ENCODE measurements at places on chromosomes 11 and 22.
A peak's percentile ranks its signal among the peaks of the same experiment; 100 is the strongest.

DNA sequence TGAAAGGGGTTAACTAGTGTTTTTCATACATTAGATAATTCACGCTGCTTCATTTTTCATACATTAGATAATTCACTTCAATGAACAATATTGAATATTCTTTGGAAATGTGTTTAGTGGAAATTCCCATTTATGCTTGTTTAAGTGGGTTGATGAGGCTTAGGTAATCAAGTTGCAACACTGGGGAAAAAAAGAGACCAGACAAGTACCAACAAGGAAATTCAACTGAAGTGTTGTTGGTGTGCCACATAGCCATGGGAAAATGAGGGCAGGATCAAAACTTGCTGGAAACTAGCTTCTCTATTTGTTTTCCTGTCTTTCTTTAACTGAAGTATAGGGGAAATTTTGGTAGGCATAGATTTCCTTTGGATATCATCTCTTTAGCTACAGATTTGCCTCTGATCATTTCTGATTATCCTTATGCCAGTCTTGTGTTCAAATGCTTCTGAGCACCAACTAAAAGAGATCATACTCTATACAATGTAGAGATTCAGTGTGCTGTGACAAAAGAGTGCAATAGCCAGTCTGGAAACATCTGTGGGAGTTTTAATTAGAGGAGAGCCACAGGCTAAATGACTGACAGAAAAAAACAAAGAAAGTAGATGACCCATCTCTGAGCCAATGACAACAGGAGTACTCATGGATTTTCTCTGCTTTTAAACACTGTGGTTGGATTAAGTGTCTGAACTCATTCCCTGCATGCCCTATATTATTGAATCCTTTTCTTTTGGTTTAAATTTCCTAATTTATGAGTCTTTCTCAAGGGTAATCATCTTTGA is 67.6 kb upstream of the CTSC start:
- no peak for DNase-seq

DNA sequence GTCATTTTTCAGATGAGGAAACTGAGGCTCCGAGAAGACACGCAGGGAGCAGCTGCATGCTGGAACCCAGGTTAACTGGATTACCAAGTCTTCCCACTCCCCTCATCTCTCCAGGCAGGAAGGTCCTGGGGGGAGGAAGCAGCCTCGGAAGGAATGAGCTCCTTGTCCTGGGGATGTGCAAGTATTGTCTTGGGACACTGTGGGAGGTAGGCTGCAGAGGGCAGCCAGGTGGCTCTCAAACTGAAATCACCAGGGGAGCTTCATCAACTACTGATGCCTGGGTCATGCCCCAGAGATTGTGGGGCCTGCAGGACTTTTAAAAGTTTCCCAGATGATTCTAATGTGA is 7.6 kb downstream of the GDPD5 start:
- DNase-seq: no peak

DNA sequence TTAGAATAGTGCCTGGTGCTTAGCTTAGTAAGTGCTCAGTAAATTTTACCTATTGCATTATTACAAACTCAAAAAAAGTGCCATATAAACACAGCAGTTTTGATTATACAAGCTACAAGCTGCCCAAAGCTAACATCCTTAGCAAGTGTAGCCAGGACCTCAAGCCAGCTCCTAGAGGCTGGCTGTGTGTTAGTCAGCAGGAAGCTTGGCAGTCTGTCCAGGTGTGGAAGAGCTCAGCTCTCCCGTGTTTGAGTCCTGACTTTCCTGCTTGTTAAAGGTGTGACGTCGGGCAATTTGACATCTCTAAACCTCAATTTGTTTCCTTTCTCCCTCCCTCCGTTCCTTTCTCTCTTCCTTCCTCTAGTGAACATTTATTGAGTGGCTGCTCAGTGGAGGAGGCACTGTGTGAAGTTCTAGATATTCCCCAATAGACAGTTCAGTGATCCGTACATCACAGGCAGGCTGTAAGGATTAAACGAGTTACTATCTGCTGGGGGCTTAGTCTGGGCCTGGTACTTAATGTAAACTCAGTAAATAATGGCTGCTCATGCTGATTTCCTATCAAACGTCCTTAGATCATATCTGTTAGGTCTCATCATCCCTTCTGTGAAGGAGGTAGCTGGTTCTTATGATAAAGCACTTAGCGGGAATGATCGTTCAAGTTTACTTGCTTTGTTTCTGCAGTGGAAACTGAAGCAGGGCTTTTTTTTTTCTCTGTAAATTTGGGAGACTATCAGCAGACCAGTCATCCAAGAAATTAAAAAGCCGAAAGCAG is 68.7 kb downstream of the PRR5L start:
- DNase-seq: no peak

- peak; percentile 13 for DNase-seq
Measured at GRCh38 chr22:28051787-28052356, 132.8 kb upstream of the PITPNB start.

GRCh38 chr11:46047520-46047919 is 73.7 kb downstream of the PHF21A start:
- no peak for DNase-seq

- DNase-seq: no peak
Measured at GRCh38 chr11:64093233-64094039, 57.7 kb downstream of the FLRT1 start.
